Activated T-helper 17 cell treated with anti-CD3 and anti-CD28 coated beads, Interleukin-2, amount 50 U/mL, for 72 hours (primary cell): ENCODE measurements at places on chromosomes 5 and 9. TPM values are rescaled to one million over a fixed set of nuclear protein-coding genes. Genes with fewer than 3 reads are reported as not detected.
A peak's percentile ranks its signal among the peaks of the same experiment; 100 is the strongest.

- ATAC-seq, result peak; percentile 80
These were observed at the start of gene MSX2 for GRCh38 chr5:174724484-174725260. Gene MSX2, plus strand, starts transcription at chr5:174724582. Its CDS starts 78 bp downstream, at chr5:174724660.

- ATAC-seq, result no peak
These were observed 46.5 kb downstream of the EBF1 start for GRCh38 chr5:159053216-159053615.

Gene ZDHHC11
- 26.8 TPM for total RNA-seq

GRCh38 chr5:18985171-18985758 lies 1002.7 kb downstream of the CDH18 start:
- ATAC-seq, result no peak

GRCh38 chr9:97398999-97399758 lies 12.7 kb upstream of the TDRD7 start:
- ATAC-seq, result peak; percentile 64

DNA sequence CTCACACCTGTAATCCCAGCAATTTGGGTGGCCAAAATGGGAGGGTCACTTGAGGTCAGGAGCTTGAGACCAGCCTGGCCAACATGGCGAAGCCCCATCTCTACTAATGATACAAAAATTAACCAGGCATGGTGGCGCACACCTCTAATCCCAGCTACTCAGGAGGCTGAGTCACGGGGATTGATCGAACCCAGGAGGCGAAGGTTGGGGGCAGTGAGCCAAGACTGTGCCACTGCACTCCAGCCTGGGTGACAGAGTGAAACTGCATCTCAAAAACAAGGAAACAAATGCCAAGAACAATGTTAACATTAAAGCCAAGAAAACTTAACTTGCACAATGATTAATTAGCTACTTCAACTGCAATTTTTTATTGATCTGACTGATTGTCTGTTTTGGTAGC lies 202.6 kb downstream of the ARRDC3 start:
- no peak for ATAC-seq

Gene C5orf58
- not detected for total RNA-seq

DNA sequence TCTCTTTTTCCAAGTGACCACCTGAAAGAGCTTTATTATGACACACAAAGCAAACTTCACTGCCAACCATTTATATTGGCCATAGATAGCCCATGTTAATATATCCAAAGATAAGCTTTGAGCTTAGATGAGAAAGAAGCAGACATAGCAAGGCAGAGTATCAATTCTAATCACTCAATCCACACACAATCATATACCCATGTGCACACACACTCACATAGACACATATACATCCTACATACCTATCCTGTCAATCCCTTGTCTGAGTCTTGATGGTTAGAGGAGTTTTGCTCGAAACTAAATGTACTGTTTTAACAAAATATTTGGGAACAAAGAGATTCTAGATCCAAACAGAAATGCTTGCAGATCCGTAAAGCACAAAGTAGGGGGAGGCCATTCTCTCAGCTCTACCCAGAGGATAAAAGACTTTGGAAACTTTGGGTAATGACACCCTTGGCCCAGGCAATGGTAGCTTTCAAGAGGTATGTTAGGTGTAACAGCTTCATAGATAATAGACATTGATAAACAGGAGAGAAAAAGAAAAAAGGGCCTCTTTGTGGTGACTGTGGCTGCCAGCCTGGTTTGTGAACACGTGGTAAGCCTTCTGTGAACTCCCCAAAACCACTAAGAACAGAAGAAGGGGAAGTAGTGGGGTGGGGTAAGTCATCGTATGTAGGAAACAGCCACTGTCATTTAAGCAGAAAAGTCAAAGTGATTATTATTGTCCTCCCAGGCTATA lies 121.6 kb downstream of the TLR4 start:
- ATAC-seq, result peak; percentile 88

DNA sequence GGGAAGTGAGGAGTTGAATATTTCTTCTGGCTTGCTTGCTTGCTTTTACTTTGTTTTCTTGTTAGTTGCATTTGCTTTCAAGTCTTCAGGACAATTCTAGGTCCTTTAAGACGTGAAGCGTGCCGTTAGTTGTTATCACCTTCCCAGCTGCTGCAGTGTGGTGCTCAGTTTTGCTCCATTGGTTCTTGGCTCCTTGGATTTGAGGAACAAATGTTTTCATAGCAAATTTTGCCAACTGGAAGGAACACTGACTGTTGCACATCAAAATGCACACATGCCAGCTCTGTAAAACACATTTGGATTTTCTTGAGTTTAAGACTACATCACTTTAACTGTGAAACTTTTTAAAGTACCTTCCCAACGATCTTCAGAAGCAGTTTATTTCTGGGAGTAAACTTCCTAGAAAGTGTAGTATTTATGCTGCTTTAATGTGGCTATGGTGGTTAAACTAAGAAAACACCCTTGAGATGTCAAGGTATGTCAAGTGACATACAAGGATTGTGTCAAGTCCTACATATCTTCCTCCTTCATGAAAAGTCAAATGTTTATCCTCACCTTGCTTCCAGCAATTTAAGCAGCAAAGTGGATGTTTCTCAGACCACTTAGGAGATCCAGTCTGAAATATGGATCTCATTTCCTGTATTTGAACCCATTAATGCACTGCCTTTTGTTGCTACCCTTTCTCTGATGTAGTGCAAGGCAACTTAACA lies 24.9 kb downstream of the MOCS2 start:
- ATAC-seq, result no peak
